NK-92 treated with Interleukin-12 subunit alpha and Interleukin-12 subunit beta, amount 100 ng/mL, for 24 hours (cell line): ENCODE measurements at places on chromosomes 1 and 21.

- DNase-seq = no peak
Measured at GRCh38 chr1:116676291-116676690, 8.8 kb upstream of the IGSF3 start.

DNA sequence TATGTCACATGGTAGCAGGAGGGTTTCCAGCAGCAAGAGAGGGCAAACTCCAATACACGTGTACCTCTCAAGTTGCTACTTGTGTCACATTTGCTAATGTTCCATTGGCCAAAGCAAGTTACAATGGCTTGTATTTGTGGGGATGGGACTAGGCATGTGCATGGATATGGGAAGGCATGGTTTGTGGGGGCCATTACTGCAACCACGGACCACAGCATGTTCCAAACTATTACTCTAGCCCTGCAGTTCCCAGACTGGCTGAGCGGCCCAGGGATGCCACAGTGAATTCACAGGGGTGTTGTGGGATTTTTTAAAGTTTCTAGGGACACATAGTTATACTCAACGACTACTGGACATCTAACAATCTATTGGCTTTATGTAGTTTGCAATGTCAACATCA, 133.1 kb downstream of the GIPC2 start:
- DNase-seq = no peak

GRCh38 chr1:5720484-5720883, 271.7 kb downstream of the NPHP4 start:
- no peak for DNase-seq

GRCh38 chr1:230425252-230426091, 660 bp downstream of the PGBD5 start:
- DNase-seq = no peak

DNA sequence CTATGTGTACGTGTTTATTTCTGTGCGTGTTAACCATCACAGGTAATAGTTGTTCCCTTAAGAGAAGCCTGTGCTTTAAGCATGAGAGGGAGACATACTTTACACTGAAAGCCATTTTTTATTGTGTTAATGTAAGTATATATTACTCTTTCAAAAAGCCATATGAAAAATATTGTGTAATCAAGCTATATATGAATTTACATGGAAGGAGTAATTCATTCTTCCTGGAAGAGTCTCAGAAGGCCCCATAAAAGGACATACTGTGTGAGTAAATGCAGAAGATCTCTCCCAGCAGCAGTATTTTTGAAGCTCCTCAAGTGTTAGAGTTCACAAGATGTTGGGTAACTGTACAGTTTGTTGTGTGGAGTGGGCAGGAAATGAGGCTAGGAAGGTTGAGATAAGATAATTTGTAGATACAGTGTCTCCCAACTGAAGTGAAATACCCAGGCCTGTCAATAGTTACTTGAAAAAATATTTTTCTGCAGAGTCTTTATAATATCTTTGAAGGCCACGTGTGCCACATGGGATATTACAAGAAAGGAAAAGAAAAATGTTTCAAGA, 138.3 kb downstream of the PTGER3 start:
- no peak for DNase-seq

DNA sequence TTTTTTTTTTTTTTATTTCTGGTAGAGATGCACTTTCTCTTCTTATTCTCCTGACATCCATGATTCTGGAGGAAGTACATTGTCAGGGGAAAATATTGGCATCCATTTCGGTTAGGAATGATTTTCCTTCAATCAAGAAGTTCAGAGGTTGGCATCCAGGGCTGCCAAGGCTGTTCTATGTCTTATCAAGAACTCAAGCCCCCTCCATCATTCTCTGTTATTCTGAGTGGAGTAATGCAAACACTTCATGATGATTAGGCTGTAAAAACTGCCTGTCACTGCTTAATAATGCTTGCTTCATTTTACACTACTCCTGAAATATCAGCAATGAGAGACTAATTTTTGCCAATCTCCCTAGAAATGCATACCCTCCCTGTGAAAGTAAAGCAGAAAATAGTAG, 417.1 kb upstream of the NFIA start:
- no peak for DNase-seq

- DNase-seq = no peak
Measured at GRCh38 chr1:160284220-160284781, 632 bp downstream of the PEX19 start.

- peak; percentile 18 for DNase-seq
Measured at GRCh38 chr1:235366286-235366685, 941 bp upstream of the TBCE start.

- no peak for DNase-seq
Measured at GRCh38 chr1:84615790-84616189, 41.5 kb upstream of the CTBS start.

DNA sequence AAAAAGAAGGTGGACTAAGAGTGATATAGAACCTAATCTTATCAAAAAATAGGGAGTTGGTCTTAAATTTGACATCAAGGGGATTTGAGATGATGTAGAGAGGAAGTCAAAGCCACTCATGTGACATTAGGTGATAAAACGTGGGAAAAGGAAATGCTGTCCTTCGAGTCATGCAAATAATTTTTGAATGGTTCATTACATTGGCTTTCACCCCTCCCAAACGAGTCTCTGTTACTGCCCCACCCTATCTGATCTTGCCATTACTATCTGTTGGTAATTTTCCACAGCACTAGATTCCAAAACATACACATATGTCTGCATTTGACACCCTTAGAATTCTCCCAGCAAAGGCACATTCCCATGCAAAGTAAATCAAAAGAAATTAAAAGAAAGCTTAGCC, 531.1 kb upstream of the ADAMTS5 start:
- DNase-seq = no peak
